ENCODE measurements at places on chromosomes 13 and 19. TPM values are rescaled to one million over a fixed set of nuclear protein-coding genes. Genes with fewer than 3 reads are reported as not detected.

- no peak for DNase-seq
Observed at GRCh38 chr13:111031531-111031961, 83.6 kb upstream of the ARHGEF7 start.

Gene KLK2
- not detected for total RNA-seq

- DNase-seq, result no peak
Observed at GRCh38 chr13:51639171-51639570, 54.9 kb downstream of the WDFY2 start.

- no peak for DNase-seq
Observed at GRCh38 chr19:19649580-19649995, 6.1 kb upstream of the GMIP start.

DNA sequence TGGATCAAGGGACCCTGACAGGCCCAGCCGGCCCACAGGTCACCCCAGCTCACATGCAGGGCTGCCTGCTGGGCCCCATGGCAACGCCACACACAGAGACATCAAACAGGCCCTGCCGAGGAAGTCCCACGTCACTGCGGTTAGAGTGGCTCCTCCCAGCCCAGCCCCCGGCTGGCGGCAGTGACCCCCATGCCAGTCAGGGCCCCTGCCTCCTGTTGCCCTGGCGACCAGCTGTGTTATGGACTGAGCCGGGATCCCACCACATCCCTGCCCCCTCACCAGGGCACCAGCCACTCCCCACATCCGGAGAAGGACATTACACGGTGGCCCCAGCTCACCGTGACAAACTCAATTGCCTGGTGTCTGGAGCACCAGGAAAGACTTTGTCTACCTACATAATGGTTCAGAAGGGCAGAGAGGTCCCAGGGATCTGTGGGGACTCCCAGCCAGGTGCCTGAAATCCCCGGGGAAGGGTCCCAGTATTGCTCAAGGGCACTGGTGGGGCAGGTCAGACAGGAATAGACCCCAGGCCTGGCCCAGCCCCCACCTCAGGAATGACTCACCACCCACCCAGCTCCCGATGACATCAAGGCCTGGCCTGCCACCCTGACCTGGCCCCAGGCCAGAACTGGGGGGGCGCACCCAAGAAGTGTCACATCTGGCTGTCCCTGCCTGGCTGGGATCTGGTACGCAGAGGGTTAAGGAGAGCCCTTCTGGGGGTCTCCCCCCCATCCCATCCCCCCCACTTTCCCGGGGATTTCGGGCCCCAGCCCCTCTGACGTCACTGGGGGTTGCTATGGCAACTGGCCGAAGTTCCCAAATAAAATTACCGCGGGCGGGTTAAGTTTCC, 30.2 kb upstream of the NANOS3 start:
- peak; percentile 95 for DNase-seq

Gene IGFL2
- total RNA-seq, result not detected

GRCh38 chr13:43195551-43195950, 172.2 kb downstream of the DNAJC15 start:
- DNase-seq, result no peak

Gene INSL3
- total RNA-seq, result not detected

DNA sequence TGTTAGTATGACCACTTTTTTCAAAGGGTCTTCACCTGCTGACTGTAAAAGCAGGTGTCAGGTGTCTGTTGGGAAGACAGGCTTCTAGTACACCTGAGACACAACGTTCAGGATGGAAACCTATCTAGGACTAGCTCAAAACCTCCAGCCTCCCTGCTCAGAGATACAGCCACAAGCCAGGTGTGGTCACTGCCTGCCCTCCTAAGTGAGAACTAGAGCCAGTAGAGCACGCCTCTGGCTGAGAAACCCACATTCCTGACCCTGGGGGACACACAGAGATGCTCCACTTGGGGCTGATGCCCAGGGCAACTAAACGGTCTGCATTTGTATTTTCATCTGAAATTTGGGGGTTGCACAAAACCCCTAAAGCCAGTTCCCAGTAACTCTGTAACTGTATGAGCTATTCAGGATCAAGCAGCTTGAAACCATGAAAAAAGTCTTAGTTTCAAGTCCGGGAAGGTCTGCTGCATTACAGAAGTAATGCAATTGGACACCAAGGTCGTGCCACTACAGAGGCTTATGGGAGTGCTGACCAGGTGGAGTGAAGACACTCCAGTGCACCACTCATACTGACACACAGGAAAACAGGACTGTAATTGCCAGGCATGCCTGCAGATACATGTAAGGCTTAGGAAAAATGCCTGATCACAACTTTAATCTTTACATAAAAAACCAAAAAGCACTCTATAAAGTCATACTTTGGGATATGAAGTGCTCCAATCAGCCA, 27.8 kb downstream of the ANKRD10 start:
- DNase-seq, result no peak

GRCh38 chr13:106942563-106942962, 374.6 kb upstream of the ARGLU1 start:
- DNase-seq, result no peak

GRCh38 chr19:32203161-32203560, 142.2 kb upstream of the ZNF507 start:
- DNase-seq, result no peak

GRCh38 chr13:111177081-111177711, 62.1 kb downstream of the ARHGEF7 start:
- peak; percentile 74 for DNase-seq

GRCh38 chr13:74118328-74118727, 15.9 kb downstream of the KLF12 start:
- no peak for DNase-seq

GRCh38 chr13:112182846-112183531, 116.0 kb downstream of the SOX1 start:
- no peak for DNase-seq

- DNase-seq, result no peak
Observed at GRCh38 chr19:10122045-10122444, 2.3 kb upstream of the EIF3G start.

All from sigmoid colon (tissue), 7 donors.